ENCODE measurements at places on chromosomes 11 and 22.

DNA sequence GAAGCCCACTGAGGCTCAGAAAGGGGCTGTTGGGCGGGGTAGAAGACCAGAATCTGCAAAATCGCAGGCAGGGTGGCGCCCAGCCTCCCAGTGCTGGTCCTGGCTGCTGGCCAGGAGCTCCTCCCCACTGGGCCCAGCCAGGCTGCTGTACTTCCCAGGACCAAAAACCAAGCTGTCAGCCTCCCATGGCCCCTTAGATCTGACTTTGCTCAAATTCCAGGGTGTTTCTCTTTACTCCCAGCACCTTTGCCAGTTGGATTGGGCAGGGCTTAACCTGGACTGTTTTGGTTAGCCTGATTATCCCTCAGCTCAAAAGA, 44.2 kb upstream of the WEE1 start:
- DNase-seq = no peak

GRCh38 chr11:10412266-10412665, 42.8 kb upstream of the AMPD3 start:
- DNase-seq = no peak

DNA sequence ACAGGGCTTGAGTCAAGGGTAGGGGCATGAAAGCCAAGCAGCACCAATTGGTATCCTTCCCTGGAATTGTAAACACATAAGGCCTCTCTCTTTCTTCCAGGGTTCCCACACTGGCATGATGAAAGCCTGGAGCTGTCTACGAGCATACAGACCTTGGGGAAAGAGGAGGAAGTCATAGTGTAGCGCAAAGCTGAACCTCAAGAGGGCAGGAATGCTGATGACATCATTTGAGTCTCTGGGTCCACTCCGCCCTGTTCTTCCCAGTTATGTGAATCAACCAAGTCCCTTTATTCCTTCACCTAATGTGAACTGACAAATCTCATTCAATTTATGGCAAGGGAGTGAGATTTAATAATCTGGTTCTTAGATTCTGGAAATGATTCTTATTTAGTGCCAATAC, 266.4 kb upstream of the NCAM1 start:
- DNase-seq = no peak

GRCh38 chr11:105719073-105719822, 109.4 kb downstream of the GRIA4 start:
- no peak for DNase-seq

DNA sequence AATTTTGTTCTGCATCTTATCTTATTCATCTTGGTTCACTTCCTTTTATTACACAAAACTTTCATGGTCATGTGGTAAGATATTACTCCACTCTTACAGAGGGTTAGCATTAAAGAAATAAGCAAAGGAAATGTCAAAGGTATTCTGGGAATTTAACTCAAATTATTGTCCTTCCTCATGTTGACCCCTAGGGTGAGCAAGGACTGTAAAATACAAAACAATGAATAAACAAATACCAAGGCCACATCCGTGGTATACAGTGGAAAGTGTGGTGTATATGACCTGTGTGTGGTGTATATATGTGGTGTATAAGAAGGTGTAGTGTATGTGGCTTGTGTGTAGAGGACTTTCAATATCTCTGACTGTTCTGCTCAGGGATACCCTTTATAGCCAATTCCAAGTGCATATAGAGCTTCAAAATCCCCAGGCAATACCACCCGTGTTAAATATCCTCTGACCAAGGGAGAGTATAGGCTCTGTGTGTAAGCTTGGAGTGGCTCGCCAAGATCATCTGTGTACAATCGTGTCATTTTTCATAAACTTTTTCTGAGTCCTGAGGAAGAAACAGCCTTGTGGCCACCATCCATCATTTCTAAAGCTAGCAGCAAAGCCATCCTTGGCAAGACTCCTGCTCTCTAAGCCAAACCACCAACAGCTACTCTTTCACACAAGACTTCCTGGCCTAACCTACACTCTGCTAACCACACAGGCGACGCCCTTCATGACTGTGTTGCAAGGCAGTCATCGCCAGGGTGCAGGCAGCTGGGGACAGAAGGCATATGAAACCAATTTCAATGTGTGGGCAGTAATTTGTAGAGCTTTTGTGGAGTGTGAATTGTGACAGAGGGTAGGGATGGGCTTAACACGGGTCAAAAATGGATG, 548.0 kb downstream of the ETS1 start:
- peak; percentile 62 for DNase-seq

DNA sequence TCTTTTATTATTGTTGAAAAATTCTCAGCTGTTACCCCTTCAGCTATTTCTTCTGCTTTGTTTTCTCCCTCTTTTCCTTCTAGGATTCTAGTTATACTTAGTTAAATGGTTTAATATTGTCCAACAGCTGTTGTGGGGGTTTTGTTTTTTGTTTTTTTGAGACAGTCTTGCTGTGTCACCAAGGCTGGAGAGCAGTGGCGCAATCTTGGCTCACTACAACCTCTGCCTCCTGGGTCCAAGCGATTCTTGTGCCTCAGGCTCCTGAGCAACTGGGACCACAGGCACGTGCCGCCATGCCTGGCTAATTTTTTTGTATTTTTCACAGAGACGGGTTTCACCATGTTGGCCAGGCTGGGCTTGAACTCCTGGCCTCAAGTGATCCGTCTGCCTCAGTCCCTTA, 12.7 kb downstream of the SDHAF2 start:
- no peak for DNase-seq

DNA sequence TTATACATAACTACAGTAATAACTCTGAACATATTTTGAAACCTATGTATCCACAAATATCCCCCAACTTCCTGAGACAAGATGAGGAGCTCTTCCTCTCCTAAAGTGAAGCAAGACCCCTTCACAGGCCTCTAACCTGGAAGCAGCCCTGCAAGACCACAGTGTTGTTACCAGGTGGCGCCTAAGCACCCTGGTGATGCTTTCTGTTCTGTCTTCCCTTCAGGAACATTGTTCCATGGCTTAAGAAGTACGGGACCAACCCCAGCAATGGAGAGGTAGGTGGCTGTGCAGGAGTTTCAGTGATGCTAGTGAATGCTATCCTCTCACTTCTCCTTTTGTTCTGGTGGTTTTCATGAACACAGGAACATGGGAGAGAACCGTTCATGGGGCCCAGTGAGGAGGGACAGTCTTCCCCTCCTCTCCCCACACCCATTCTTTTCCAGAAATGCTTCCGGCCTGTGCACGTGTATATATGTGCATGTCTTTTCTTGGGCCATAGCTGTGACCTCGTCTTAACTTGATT, 6.4 kb downstream of the PPIL2 start:
- no peak for DNase-seq

Measured in stimulated activated CD8-positive, alpha-beta memory T cell treated with anti-CD3 and anti-CD28 coated beads, Interleukin-12 subunit alpha, Interleukin-12 subunit beta, amount 100 ng/mL, for 1 hour (primary cell).